ENCODE measurements at places on chromosomes 11 and 22.

GRCh38 chr22:27336151-27337090 lies 465.1 kb downstream of the MN1 start:
- no peak for DNase-seq

DNA sequence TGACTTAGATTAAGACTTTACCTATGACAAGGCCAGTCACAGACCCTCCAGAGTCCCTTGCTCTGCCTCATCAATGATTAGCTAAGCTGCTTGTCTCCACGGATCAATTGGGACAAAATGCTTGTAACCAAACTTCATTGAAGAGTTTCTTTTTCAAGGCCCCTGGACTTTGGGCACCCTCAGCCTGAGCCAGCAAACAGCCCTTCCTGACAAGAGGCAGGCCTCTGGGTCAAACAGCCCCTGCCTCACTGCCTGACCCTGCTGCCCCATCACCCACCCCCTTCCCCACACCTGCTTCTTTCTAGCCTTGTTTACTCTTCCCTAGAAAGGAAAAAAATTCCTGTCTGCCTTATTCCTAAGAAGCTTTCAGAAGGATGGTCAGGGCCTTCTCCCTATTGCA lies 26.3 kb upstream of the CDON start:
- no peak for DNase-seq

DNA sequence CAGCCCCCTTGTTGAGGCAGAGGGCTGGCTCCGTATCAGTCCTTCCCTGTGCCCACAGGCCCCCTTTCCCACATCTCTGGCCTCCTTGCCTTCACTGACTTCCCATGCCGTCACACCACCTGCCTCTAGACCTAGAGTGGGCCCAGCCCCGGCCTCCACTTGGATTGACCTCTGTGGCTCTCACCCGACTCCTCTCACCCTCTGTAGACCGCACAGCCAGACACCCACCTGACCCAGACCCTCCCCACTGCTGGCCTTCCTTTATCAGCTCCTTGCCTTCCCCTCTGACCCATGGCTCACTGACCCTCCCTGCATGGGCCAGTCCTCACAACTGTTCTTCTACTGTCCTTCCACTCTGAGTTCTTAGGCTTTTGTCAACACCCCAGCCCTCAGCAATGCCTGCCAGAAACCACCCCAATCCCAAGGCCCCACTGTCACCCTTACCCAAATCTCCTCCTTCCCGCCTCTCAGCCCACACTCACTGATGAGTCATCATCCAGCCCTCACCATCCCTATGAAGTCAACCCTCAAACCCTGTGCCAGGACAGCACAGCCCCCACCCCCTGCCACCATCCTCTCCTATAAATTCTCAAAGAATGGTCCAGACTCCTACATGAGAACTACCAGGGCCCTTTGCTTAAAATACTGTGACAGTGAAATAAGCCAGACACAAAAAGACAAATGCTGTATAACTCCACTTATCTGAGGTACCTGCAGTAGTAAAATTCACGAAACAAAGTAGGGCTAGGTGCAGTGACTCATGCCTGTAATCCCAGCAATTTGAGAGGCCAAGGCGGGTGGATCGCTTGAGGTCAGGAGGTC lies 53.4 kb downstream of the SCGB1A1 start:
- peak; percentile 82 for DNase-seq

DNA sequence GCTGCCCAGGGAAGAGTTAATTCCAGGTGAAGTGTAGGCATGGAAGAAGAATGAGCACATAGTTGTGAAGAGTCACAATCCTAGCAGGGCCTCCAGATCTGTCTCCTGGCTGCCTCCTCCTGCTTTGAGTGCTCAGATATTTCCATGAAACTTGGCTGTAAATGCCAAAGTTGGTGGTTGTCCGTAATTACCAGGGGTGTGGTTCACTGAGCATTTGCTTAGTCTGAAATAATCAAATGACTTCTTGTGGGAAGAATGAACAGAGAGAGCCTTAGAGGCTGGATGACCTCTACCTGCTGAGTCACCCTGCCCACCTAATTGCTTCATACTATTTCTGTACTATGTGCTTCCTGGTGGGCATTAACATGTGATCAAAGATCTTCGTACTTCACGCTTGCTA lies 50.9 kb downstream of the APIP start:
- DNase-seq, result no peak

GRCh38 chr22:35150183-35151107 lies 84.5 kb downstream of the ISX start:
- DNase-seq, result peak; percentile 55

GRCh38 chr22:22450343-22450839 lies 58.2 kb downstream of the ZNF280B start:
- DNase-seq, result no peak

All from K562 (cell line).